ENCODE measurements at places on chromosomes 13 and 19.
A peak's percentile ranks its signal among the peaks of the same experiment; 100 is the strongest.

DNA sequence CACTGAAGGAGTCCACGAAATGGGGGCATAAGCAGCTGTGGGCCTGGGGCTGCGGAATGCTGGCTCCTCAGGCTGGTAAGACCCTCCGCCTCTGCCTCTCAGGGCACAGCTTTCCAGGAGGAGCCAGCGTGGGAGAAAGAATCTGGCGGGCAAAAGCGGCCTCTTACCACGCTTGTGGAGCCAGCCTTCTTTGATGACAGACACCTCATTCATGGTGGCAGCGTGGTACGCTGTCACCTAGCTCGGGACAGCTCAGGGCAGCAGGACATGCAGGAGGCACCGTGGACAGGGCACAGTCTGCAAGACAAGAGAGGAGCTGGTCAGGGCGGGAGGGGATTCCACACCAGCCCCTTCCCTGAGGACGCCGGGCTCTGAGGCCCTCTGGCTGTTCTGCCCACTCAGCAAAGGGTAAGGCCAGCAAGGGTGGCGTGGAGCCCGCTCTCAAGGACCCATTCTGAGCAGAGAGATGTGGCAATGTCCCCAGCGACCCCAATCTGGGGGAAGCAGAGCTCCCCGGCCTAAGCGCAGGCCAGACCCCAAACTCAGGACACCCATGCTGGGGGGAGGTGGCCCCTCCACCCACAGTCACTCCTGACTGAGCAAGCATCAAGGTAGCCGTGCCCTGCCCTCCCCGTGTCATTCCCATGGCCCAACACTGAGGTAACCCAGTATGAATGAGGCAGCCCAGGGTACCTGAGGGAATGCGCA is 19.9 kb downstream of the AKT2 start:
- DNase-seq = no peak

- no peak for DNase-seq
These were observed 76.0 kb downstream of the ZDHHC20 start for GRCh38 chr13:21383090-21383489.

- no peak for DNase-seq
These were observed 12.9 kb downstream of the TPM4 start for GRCh38 chr19:16089010-16089846.

DNA sequence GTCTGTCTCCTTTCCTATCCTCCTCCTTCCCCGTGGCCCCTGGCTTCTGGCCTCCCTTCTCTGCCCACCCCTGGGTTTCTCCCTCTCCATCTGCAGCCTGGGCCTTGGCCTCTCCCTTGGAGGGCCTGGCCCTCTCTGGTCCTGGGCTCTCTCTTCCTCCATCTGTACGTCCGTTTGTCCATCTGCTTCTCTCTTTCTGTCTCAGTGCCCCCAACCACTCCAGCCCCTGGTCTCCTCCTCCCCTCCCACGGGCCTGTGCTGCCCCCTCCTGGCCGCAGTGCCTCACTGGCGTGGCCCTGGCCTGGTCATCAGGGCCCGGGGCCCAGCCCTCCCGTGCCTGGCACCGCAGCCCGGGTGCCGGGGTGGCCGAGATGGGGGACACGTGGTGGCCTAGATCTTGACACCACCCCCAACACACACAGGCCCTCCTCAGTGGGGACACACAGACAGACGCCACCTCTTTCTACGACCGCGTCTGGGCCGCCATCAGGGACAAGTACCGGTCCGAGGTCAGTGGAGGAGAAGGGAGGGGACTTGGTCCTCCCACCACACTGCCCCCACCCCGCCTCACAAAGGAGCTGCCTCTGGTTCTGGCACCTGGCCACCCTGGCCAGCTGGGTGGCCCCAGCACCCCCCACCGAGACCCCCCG is 11.3 kb downstream of the PRKCSH start:
- DNase-seq = no peak

- DNase-seq = no peak
These were observed 289.8 kb downstream of the COG6 start for GRCh38 chr13:39945226-39945625.

GRCh38 chr13:43094901-43095300 is 71.5 kb downstream of the DNAJC15 start:
- no peak for DNase-seq

GRCh38 chr19:44988896-44989556 is 12.2 kb upstream of the RELB start:
- peak; percentile 50 for DNase-seq

DNA sequence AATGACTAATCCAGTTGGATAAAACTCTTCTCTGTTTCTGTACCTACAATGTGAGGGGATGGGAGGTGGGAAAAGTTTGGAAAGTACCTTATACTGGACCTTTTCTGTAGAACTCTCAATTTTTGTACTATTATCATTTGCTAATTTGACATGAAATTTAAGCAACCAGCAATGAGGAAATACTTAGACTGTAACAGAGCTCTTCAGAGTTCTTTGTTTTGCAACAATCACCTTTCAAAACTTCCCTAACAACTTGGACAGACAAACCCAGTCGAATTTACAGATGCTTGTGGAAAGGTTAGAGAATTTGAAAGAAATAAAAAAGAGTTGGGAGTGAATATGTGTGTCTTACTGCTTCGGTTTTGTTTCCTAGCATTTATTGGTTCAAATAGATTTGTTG is 16.8 kb downstream of the KBTBD7 start:
- no peak for DNase-seq
